ENCODE measurements at places on chromosomes 16 and 17. TPM values are rescaled to one million over a fixed set of nuclear protein-coding genes. Genes with fewer than 3 reads are reported as not detected.

ABCC12 gene
- not detected for total RNA-seq

DNA sequence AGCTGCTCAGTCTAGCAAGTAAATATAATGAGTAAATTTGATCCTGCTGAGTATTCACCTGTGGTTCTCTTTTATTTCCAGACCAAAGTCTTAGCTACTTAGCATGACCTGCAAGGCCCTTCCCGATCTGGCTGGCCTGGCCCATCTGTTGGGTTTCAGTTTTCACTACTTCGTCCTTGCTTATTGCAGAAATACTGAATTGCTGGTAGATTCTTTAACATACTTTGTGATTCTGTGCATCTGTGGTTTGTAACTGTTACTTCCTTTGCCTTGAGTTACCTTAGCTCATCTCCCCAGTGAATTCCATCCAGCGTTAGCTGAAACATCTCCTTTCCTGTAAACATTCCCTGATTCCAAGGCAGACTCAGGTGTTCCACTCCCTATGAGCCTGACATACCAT lies 131.1 kb downstream of the PHKB start:
- DNase-seq: no peak

SMARCD2 gene
- 30.4 TPM for total RNA-seq

GRCh38 chr17:15395091-15395490 lies 53.7 kb upstream of the TEKT3 start:
- DNase-seq: no peak

GRCh38 chr17:19410875-19411620 lies at the start of gene RNF112:
Gene RNF112, plus strand, starts transcription at chr17:19411232. Its CDS starts 177 bp downstream, at chr17:19411409.
- no peak for DNase-seq

CYLD gene
- total RNA-seq: 21.2 TPM

TMEM238L gene
- not detected for total RNA-seq

MPV17L gene
- 7.2 TPM for total RNA-seq

HOXB3 gene
- total RNA-seq: 0.82 TPM

DNA sequence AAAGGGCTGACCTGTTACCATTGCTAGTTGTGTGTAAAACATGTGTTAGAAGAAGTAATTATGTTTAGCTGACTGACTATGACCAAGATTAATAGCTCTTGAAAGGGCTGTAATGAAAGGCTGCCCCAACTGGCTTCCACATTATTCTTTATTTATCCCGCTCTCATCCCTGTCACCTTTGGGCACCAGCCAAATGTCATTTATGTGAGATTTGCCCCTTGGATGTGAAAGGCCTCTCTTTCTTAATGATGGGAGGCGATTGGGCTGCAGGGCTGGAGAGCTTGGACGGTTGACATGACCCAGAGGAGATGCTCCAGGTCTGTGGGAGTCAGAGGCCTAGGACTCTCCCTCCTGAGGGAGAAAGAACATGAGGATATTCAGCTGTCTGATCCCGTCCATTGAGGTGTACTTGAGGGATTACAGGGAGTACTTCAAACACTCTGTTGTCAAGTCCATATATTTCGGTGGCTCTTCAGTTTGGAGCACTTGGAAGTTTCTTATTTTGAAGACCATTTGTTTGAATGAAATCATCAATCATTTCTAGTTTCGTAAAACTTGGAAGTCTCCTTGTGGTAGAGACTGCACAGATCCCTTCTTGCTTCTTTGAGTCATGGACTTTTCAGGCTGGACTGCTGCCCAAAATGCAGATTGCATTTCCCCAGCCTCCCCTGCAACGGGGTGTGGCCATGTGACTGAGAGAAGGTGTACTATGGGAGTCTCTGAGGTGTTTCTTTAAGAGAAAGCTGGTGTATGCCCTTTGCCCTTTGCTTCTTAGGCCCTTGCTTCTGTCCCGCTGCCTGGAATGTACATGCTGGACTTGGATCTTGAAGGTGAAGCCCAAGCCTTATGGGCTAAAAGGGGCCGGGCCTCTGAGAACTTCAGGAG lies 51.3 kb downstream of the FTO start:
- DNase-seq: no peak
